GM03348 (cell line): ENCODE measurements at places on chromosomes 16 and 17.
A peak's percentile ranks its signal among the peaks of the same experiment; 100 is the strongest.

DNA sequence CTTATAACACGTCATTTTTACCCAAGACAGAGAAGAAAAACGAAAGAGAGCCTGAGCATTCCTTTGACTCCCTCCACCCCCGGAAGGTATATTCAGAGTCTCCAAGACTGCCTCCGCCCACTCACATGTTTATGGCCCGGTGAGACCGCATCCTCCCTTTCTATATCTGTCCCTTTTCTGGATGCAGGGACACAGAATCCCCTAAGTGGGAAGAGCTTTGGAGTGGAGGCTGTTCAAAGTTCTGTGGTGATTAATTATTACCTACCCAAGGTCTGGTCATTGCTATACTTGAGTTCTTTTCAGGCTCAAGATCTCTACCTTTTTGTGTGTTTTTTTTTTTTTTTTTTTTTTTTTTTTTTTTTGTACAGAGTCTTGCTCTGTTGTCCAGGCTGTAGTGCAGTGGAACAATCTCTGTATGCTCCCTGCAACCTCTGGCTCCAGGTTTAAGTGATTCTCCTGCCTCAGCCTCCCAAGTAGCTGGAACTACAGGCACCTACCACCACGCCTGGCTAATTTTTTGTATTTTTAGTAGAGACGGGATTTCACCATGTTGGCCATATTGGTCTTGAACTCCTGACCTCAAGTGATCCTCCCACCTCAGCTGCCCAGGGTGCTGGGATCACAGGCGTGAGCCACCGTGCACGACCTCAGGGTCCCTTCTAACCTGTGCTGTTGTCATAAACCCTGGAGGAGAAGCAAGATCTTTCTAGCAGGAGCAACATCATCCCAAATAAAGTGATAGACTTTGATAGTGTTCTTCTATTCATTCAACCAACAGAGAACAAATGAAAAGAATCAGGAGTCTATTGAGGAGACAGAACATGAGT lies 407.1 kb downstream of the WWOX start:
- no peak for DNase-seq

- no peak for DNase-seq
Observed at GRCh38 chr17:56985371-56986162, 7.6 kb downstream of the SCPEP1 start.

DNA sequence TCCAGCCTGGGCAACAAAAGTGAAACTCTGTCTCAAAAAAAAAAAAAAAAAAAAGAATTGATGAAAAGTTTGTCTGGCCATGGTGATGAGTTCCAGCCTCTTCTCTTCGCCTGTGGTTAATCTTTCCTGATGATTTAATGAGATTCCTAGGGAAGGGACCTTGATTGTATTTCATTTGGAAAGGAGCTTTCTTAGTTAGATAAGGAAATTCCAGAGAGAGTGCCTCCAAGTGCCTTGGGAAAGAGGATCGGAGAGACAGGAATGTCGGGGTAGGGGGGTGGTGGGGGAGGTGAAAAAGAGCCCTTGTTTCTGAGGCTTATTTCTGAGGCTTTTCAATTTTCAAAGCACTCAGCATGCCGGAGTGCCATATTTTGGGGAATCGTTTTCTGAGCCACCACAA lies 93.2 kb upstream of the SIAH1 start:
- DNase-seq = no peak

DNA sequence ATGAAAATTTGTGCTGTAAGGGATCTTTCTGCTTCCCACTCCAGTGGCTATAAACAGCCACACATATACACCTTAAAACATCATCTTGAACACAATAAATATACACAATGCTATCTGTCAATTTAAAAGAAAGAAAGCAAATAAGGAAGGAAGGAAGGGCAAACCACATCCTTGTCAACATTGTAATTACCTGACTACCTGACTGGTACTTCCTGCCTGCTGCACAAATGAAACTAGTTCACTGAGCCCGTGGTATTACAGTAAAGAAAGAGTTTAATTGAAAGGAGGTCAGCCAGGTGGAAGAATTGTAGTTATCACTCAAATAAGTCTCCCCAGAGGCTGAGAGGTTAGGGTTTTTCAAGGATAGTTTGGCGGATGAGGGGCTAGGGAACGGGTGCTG lies 344.4 kb upstream of the ASIC2 start:
- no peak for DNase-seq

DNA sequence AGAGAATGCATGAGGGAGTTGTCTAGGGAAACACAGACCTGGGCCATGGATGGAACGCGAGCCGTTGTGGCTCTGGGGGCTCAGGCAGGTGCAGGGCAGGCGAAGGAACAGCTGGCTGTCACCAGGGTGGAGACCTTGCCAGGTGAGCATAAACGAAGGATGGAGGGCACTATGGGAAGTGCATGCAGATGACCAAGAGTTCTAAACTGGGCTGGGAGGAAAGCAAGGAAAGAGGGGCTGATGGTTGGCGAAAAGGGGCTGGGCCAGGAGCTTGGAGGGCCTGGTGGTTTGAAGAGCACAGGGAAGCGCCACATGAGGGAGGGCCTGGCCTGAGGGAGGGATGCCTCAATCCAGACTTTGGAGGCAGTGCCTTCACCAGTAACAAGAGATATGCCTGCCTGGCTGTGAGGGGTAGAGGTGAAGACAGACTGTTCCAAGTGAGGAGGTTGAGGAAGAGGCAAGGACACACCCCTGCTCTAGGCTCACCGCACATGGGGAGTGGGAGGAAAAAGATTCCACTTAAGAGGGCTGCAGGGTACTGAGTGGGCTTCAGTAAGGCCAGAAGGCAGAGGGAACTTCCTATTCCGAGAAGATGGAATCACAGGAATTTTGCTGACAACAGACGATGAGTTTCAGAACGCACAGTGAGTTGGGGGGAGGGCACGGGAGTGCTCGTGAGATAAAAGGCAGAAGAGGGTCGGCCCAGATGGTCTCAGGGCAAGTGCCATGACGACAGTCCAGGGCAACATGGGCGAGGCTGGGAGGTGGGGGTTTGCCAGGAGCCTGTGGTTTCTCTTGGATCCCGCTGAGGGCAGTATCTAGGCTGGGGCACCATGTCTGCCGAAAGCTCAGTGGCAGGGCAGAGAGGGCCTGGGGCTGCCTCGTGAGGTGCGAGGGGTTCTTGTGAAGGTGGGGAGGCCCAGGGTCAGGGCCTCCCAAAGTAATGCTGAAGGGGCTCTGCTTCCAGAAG lies 20.6 kb downstream of the B9D1 start:
- no peak for DNase-seq

DNA sequence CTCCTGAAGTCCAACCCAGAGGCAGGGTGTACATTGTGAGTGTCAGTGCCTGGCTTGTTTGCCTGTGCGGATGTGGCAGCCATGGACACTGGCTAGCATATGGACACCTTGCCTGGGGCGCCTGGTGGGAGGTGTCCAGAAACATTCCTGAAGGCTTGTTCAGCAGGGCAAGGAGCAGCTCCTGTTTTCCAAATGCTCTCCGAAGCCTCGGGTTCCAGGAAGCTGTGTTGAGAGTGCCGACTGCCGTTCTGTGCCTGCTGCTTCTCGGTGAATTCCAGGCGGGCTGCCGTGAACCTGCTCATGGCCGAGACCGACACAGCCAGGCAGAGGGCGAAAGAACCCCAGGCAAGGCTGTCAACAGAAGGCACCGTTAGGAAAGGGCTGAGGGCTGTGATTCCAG lies 10.9 kb upstream of the DHRS7C start:
- peak; percentile 35 for DNase-seq

GRCh38 chr17:7295230-7296180 lies 1.1 kb upstream of the YBX2 start:
- no peak for DNase-seq

DNA sequence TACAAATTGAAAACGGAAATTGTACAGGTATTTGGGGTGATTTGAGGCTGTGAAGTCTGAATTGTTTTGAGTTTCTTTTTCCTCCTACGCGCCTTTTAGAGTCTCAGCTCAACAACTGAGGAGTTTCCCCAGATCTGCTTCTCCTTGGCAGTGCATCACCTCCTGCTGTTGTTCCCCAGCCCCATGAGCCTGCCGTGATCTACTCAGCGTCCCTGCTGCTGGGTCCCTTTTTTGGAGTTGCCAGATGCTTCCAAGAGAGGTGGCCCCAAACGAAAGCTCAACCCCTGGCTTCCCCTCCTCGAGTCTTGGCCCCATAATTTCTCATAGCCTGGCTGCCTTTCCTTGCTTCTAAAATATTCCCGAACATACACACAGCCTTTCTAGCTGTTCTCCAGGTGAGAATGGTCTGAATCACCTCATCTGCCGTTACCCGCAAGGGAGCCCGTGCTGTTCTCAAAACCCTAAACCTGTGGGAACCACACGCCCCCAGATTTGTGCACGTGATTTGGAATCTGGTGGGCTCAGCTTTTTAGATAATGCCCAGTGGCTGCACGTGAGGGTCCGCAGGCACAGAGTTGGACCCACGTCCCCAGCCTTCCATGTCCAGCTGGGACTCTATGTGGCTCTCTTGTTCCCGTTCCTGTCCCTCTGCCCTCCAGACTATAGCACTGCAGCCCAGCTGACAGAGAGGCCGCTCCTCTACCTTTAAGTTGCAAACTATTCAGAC lies 179.1 kb upstream of the CHMP6 start:
- no peak for DNase-seq

DNA sequence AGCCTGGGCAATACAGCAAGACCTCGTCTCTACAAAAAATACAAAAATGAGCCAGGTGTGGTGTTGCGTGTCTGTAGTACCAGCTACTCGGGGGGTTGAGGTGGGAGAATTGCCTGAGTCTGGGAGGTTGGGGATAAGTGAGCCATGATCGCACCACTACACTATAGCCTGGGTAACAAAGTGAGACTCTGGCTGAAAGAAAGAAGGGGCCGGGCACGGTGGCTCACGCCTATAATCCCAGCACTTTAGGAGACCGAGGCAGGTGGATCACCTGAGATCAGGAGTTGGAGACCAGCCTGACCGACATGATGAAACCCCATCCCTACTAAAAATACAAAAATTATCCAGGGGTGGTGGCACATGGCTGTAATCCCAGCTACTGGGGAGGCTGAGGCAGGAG lies 10.5 kb upstream of the GRB2 start:
- no peak for DNase-seq

DNA sequence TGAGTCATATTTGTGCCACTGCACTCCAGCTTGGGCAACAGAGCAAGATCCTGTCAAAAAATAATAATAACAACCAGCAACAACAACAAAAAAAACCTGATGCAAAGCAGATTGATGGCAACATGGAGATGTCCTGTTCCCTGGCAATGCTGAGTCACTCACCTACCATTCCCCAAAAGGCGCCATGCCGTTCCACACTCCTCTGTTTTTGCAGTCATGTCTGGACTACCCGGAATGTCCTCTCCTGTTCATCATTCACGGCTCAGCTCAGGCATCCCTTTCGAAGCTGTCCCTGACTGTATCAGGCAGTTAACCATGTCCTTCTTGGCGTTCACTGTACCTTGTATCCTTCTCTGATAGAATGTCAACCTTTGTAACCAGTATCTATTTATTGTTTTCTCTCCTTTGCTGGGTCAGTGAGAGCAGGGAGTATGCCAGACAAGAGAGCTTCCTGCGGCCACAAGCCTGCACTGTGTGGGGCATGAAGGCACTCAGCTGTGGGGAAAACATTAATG lies 147.7 kb downstream of the ABCC12 start:
- no peak for DNase-seq

DNA sequence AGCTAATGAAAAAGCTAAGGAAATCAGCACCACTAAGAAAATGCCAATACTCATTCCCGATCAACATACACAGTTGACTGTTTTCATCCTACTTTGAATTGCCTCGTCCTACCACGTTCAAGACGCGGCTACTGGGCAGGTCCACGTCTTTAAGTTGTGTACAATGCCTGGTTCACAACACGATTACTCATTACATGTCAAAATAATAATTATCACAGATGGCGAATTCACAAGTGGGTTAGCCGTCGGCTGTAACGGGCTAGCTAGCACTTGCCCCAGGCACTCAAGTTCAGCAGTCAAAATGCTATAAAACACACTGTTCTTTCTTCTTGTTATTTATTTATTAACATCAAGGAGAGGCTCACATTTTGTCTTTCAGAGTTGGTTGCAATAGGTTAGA lies 124.2 kb downstream of the ZFHX3 start:
- no peak for DNase-seq

DNA sequence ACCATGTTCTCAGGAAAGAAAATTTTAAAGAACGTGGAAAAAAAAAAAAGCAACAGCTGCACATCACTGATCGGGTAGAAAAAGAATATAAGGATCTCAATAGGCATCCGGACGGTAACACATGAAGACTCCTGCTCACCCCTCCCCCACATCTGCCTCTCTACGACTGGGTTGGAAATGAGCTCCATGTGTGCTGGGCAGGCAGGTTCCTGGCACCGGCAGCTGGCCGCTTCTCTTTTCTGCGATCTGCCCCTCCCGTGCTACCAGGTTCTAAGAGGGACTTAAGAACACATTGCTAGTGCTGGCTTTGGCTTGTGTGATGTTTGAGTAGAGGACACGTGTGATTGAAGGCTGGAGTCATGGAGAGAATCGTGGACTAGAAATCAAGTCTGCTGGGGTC lies 115.5 kb downstream of the AATF start:
- DNase-seq = no peak

DNA sequence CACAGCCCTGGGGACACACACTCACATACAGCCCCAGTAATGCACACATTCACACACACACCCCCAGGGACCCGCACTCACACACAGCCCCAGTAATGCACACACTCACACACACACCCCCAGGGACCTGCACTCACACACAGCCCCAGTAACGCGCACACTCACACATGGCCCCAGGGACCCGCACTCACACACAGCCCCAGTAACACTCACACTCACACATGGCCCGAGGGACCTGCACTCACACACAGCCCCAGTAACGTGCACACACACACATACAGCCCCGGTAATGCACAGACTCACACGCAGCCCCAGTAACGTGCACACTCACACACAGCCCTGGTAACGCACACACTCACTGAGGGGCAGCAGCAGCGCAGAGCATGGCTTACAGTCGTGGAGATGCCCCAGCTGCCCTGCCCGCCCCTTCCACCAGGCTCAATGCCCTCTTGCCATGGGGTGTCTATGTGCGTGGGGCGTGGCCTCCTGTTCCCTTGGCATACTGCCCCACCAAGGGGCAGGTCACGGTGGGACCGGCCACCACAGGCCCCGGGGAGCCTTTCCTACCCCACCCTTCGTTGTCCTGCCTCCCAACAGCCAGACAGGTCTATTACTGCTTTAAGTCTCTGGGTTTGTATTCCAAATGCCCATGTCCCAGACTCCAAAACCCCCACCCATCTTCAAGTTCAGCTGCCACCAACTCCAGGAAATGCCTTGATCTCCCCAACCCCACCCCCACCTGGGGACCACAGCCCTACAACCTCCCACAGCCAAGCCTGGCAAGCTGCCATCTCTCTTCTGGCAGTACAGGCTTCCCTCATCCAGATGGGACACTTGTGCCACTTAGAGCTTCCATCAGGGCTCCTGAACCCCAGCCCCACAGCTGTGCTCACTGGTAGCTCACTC lies 2.7 kb downstream of the CCDC102A start:
- DNase-seq = peak; percentile 23
